ENCODE measurements at places on chromosomes 5 and 9.
A peak's percentile ranks its signal among the peaks of the same experiment; 100 is the strongest.

GRCh38 chr5:142491270-142491669 lies 166.4 kb upstream of the SPRY4 start:
- DNase-seq: no peak

DNA sequence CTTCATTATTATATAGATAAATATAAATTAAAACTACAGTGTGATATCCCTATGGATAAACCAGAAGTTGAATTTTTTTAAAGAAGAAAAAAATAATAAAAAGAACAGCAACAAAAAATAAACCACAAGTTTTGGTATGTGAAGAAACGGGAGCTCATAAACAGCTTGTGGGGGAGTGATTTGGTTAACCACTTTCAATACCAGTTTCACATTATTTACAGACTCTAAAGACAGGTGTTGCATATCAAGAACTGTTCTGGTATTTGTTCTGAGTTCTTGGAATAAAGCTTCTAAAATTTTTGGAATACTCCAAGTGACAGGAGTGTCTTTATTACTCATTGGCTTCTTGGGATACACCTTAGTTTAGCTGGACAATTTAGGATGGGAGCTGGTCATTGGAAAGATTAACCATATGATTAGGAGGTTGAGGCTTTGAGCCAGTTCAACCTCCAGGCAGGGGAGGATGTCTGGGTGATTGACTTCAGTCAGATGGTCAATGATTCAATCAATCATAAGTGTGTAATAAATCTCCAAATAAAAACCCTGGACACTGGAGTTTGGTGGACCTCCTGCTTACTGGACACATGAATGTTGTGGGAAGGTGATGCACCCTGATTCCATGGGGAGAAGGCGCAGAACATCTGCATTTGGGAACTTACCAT lies 2223.1 kb upstream of the C9orf72 start:
- no peak for DNase-seq

GRCh38 chr5:36680066-36680465 lies 73.7 kb downstream of the SLC1A3 start:
- no peak for DNase-seq

DNA sequence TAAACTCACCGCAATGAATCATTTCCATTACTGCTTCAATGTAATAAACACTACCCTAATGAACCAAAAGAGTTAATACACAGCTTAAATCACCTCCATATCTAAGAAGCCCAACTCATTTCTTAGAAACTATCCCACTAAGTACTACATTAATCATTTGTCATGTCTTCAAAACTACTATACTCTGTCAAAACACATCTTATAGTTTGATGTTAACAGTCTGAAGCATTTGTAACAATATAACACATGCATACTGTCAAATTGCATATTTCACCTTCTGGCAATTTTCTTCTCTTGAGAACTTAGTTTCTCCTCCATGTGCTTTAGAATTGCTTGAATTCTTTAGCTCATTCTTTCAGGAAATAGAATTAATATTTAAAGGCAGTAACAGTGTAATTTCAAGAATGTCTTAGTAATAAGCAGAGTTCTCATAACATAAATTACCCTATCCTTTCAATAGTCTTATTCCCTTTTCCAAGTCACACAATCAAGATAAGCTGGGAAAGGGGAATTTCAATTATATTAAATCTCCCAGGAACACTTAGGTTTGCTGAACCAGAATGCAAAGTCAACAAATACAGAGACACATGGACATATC lies 199.7 kb downstream of the ATPSCKMT start:
- DNase-seq: no peak

GRCh38 chr5:66796305-66797292 lies 200.4 kb downstream of the MAST4 start:
- DNase-seq: no peak

DNA sequence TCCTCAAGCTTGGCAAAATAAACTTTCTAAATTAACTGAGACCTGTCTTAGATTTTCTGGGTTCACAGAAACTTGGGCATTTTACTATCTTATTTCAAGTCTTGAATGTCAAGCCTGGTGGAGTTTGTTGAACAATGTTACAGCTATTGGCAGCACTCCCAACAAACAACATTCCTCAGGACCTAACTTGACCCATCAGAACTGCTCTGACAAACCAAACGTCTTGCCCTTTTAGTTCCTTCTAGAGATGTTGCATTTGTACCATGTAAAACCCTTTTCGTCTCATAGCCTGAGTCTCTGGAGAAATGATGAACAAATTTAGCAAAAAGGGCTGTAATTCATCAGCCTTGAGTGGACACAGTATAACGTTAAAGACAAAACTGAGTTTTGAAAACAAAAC lies 51.1 kb downstream of the GNA14 start:
- DNase-seq: no peak

- no peak for DNase-seq
Observed at GRCh38 chr5:112086740-112087139, 329.7 kb upstream of the NREP start.

GRCh38 chr9:101814064-101814463 lies 75.6 kb upstream of the GRIN3A start:
- no peak for DNase-seq

- DNase-seq: no peak
Observed at GRCh38 chr9:34550016-34550680, 27.4 kb upstream of the ENHO start.

- peak; percentile 28 for DNase-seq
Observed at GRCh38 chr5:124649491-124650146, 96.8 kb downstream of the ZNF608 start.

GRCh38 chr5:111486055-111486454 lies 26.3 kb downstream of the STARD4 start:
- DNase-seq: no peak

- DNase-seq: no peak
Observed at GRCh38 chr5:2439608-2440007, 311.9 kb downstream of the IRX2 start.

DNA sequence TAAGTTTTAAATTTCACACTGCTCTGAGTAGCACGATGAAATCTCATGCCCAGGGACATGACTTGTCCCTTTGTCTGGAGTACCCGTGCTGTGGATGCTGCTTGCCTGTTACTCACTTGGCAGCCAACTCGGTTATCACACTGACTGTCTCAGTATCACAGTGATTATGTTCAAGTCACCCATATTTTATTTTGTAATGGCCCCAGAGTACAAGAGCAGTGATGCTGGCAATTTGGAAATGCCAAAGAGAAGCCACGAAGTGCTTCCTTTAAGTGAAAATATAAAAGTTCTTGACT lies 22.8 kb upstream of the SCGB3A2 start:
- DNase-seq: no peak

DNA sequence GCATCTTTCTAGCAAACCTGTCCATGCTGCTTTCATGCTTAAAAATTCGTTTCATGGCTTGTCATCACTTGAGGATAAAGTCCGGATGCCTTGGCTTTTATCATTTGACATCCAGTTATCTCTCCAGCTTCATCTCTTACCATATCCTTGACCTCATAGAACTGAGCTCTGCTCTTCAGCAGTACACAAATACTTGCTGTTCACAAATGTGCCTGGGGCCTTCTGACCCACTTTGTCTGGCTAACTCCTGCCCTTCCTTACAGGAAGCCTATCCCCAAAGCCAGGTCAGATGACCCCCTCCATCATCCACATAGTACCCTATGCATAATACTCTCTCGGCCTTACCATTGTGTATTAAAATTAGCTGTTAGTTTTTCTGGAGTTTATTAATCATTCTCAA lies 249.1 kb downstream of the SAXO1 start:
- no peak for DNase-seq

DNA sequence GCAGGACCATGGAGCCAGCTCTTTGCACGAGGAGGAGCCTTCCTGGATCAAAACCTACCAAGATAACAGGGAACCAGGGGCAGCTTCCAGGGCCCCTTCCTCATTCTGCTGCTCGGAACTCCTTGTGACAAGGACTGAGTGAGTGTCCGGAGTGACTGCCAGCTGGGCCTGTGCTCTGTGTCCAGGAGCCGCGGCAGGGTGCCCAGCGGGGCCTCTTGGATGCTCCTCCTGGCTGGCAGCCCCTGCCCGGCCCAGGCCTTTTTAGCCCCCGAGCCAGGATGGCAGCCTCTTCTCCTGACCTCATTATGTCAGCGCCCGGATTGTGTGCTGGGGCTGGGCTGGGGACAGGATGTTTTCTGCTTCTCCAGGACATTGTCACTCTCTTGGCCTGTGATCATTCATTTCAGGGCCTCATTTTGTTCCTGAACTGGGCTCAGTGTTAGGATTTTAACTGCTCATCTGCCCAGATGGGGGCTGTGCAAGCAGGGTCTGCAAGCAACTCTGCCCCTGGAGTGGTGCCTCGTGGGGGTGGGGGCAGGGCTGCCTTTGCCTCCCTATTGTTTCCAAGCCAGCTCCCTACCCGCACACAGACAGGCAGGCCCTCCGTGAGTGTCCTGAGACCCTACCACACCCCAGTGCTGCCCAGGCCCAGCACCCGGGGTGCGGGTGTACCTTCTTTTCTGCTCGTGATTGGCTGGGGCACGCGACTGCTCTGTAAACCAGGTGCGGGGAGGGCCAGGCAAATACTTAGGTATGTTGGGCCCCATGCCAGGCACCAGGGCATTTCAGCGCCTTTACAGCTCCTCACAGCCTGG lies 161.6 kb downstream of the COL23A1 start:
- DNase-seq: no peak

DNA sequence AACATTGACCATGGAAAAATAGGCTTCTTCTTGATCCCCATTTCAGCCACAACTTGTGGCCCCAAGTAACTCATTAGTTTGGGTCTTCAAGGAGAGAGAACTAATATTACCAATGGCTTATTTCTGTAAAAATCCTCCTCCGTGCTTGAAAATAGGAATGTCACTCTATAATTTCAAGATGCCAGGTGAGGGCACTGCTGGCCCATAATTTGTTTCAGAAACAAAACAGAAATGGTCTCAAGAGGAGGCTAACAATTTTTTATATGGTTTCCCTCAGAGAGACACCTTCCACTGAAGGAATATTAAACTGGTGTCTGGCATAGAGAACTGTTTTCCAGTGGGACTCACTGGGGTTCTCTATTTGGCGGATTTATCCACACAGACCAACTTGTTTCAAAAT lies 437.0 kb upstream of the TRPC7 start:
- DNase-seq: no peak

DNA sequence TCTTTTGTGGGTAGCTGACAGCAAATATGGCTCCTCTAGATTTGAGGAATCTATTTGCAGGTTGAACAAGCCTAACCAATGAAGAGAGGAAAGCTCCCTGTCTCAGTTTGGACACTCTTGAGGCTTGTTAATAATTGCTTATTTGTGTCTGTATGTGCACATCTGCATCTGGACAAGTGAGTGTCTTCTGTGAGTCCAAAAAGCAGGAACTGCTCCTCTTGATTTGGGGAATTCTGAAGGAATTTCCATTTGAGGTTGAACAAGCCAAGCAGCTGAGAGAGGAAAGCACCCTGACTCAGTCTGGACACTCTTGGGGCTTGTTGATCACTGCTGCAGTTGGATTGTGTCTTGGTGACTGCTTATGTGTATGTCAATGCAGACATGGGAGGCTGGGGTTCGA lies 211.6 kb downstream of the DTWD2 start:
- no peak for DNase-seq

- no peak for DNase-seq
Observed at GRCh38 chr9:124983698-124984097, 42.8 kb upstream of the GOLGA1 start.

- no peak for DNase-seq
Observed at GRCh38 chr5:178538741-178539229, 51.4 kb downstream of the COL23A1 start.

- no peak for DNase-seq
Observed at GRCh38 chr5:157076558-157076957, 17.6 kb upstream of the HAVCR1 start.

- DNase-seq: no peak
Observed at GRCh38 chr9:98328770-98329169, 73.3 kb upstream of the TBC1D2 start.

- DNase-seq: no peak
Observed at GRCh38 chr9:94869415-94869843, 142.9 kb downstream of the AOPEP start.

- DNase-seq: no peak
Observed at GRCh38 chr5:154520861-154521453, 42.9 kb upstream of the HAND1 start.

GRCh38 chr5:87899208-87899661 lies 369.4 kb downstream of the TMEM161B start:
- no peak for DNase-seq

GRCh38 chr5:164532235-164532900 lies 1026.9 kb downstream of the MAT2B start:
- DNase-seq: no peak

GRCh38 chr5:71891856-71892255 lies 172.8 kb downstream of the CARTPT start:
- DNase-seq: no peak
